ENCODE measurements at places on chromosomes 16 and 17.

- no peak for DNase-seq
Measured at GRCh38 chr17:27506348-27507218, 50.3 kb downstream of the KSR1 start.

DNA sequence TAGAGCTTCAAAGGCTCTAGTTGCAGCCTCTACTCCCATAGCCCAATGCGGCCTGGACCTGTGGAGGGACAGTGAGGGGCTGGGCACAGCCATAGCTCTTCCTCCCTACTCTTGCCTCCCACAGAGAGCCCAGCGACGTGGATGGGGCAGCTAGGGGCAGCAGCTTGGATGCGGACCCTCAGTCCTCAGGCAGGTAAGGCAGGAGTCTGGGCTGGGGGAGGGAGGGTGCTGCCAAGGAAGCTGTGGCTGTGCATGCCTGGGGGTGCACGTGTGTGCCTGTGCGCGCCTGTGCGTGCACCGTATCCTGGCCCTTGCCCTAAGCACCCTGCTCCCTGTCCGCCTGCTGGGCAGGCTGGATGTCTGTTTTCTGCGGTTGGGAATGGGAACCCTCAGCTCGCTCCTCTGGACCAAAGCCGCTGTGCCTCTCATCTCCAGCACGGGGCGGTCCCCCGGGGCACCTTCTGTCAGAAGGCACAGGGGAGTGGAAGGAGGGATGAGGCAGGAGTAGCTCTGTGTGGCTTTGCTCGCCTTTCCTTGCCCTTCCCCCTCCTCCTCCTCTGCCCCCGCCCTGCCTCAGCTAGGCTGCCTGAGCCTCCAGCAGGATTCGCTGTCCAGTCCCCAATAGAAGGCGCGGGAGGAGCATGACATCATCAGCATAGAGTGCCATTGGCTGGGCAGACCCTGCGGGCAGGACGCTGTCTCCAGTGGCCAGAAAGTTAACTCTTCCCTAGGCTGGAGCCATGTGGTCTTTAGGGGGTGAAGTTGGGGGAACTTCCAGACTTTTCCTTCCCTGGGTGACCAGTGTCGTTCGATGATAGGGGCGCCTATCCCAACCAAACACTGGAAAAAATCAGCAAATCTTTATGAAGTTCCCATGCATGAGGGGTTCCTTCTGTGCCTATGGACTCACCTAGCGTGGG is 797 bp downstream of the PRCD start:
- peak; percentile 80 for DNase-seq

- DNase-seq, result no peak
Measured at GRCh38 chr17:80358131-80358530, 56.8 kb upstream of the ENDOV start.

DNA sequence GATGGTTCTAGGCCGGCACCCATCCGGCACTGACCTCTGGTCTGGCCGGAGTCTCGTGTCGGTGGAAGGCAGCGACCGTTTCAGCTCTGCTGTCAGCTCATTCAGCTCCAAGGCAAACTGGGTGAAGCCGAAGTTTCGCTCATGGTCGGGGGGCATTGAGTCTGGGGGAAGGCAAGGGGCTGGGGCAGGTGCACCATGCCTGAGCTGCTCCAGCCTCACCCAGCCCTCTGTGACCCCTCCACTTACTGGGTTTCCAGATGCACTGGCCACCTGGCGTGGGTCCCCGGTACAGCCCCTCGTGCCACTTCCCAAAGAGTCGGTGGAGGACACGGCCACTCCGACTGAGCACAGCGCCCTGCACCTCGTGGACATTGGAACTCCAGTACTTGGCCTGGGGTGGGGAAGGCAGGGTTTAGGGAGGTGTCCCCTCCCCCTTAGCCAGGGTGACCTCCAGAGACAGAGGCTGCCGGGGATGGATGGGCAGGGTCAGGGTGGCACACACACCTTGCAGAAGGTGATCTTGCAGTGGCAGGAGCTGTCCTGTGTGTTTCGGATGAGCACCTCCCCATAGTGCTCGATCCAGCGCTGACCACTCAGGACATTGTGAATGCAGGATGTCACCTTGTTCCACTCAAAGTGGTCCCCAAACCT is 12.6 kb downstream of the OSBPL7 start:
- no peak for DNase-seq

- no peak for DNase-seq
Measured at GRCh38 chr16:81143921-81144471, 47.8 kb upstream of the GCSH start.

DNA sequence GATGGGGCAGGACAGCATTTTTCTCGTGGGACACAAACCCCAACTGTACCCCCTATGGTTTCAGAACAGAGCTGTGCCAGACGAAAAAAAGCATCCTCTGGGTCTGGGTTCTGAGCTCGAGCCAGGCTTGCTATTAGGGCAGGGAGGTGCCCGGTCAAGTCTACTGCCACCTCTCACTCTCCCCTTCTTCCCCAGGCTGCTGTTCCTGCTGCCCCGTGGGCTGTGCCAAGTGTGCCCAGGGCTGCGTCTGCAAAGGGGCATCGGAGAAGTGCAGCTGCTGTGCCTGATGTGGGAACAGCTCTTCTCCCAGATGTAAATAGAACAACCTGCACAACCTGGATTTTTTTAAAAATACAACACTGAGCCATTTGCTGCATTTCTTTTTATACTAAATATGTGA is 1.1 kb downstream of the MT1E start:
- DNase-seq, result no peak

GRCh38 chr17:42388381-42389134 is at the start of gene STAT3:
STAT3 (minus strand) TSS chr17:42388442; CDS start chr17:42348516, 39,926 bp downstream.
- DNase-seq, result peak; percentile 98

GRCh38 chr16:12272264-12272663 is 295.7 kb downstream of the SNX29 start:
- no peak for DNase-seq

DNA sequence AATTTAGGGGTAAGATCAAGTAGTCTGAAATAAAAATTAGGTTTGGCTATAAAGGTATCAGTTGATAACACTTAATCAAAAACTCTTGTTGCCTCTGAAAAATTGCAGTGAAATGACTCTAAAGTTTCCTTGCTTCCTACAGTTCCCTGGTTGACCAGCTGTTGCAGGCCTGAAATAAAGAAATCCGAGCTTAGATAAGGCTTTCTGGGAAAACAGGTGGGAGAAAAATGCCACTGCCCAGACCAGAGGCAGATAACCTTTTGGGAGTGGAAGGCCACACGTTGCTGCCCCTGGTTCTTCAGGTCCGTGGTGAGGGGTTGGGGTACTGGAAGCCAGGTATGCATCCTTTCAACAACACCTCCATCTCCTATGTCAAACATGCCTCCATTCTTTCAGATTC is 111.3 kb downstream of the HS3ST3A1 start:
- no peak for DNase-seq

DNA sequence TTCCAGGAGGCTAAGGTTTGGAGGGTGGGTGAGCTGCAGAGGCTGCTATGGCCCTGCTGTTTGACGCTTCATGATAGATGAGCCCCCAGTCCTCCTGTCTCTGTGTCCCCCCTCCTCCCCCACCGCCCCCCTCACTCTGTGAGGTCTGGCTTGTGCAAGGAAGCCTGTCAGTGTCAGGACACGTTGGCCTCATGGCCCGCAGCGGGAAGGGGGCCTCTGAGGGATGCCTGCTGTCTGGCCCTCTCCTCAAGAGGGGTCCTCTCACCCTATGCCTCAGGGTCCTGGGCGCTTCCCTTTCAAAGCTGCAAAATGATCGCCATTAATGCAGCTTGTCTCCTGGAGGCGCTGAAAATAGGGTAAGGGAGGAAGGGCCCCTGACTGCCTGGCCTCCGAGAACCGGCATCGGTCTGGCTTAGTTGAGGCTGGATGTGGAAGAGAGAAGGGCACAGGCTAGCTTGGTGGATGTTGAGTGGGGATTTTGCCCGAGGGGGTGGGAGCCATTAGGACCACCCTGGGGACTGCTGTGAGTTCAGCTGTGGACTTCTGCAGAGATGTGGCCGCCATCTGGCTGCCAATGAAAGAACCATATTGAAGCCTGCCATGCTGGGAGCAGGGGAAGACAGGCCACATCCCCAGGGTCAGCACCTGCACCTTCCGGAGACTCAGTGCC is 14.8 kb upstream of the GOSR2 start:
- DNase-seq, result no peak

DNA sequence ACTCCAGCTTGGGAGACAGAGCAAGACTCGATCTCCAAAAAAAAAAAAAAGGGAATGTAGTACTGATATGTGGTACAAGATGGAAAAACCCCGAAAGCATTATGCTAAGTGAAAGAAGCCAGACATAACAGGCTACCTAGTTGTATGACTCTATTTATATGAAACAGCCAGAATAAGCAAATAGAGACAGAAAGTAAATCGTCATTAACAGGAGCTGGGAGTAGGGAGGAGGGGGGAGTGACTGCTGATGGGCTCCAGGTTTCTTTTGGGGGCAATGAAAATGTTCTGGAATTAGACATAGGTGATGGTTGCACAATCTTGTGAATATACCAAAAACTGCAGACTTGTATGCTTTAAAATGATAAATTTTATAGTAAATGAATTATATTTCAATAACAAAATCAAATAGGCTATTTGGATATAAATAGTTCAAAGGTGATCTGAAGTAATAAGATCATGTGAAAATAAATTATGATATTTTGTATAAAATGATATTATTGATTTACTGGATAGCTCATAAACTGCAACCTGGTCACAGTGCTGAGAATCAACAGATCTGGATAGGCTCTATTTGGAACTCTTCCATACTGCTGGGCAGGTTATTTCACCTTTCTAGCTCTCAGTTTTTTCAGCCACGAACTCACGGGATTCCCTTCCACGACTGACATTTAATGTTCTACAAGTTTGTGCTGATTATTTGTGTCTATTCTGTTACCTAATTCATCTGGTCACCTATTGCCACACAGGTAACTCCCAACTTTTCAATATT is 27.1 kb downstream of the ZNF652 start:
- DNase-seq, result no peak

GRCh38 chr16:77157346-77158058 is 33.5 kb upstream of the MON1B start:
- no peak for DNase-seq

DNA sequence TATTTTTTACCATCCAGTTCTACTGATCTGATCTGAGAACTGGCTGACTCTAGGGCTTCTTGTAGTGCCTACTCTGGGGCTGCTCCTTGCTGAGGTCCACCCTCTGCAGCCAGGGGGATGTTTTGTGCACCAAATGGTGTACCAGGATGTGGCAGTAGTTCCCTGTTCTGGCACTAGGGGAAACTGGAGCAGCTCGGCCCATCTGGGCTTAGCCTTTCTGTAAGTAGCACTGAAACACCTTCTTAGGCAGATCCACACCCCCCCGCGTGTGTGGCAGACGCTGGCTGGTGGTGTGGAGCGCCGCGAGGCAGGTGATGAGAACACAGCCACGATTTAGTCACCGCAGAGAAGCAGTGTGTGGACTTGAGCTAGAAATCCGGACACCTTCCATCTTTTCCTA is 17.0 kb downstream of the DUSP14 start:
- DNase-seq, result no peak

DNA sequence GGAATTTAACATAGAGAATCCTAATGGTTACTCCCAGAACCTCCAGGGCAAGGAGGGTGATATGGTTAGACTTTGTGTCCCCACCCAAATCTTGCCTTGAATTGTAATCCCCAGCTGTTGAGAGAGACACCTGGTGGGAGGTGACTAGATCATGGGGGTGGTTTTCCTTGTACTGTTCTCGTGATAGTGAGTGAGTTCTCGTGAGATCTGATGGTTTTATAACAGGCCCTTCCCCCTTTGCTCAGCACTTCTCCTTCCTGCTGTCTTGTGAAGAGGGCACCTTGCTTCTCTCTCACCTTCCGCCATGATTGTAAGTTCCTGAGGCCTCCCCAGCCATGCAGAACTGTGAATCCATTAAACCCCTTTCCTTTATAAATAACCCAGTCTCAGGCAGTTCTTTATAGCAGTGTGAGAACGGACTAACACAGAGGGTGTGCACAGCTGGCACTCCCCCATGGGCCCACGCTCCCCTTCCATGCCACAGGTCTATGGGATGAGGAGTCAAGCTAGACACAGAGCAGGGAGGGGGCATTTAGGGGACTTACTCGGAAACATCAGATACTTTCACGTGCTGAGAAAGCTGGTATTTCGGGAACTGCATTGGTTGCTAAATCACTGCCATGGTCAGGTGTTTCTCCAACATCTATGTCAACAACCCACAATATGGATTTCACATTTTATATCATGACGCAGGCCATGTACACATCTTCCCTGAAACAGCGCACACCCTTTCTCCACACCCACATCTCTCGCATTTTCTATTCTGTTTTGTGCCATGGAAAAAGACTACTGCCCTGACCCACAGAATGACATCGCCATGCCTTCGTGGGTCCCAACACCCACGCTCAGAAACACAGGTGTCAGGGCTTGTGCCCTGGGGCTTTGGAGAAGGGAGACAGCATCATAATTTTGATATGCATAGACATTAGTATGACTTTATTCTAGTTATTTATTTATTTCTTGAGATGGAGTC is 199.1 kb upstream of the GSE1 start:
- DNase-seq, result no peak

Measured in non-pigmented ciliary epithelial cell (primary cell).